ENCODE measurements at places on chromosomes 1 and 21.

DNA sequence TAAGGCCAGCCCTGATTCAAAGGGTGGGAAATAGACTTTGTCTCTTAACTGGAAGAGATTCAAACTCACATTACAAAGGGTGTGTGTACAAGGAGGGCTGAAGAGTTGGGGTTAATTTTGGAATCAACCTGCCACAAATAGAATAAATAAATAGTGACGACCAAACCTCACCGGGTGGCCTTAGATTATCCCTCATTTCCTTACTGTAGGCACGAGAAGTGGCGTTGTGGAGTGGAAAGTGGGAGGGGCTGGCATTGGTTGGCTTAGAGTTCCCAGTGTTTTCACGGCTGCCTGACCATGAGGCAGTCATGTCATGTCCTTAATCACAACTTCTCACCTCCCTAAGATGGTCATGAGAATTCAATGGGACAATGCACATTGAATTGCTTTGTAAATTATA, 21.3 kb upstream of the RUNX1 start:
- no peak for DNase-seq

DNA sequence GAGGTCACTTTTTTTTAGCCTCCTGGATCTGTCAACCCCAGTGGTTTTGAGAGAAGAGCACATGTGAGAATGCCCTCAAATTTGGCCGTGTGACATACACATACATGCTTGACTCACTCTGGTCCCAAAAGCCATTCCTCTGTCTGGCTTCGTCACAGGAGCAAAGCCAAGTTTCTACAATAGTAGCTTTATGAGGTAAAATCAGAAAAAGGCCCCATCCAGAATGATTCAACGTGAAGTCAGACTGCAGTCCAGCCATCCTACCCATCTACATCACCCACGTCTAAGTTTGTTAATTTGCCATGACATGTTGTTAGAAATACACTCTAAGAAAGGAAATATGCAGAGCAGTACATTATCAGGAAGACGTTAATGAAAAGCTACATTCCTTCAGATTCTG, 245.2 kb downstream of the SDCCAG8 start:
- no peak for DNase-seq

GRCh38 chr1:182608845-182609610, 4.8 kb upstream of the RGS16 start:
- no peak for DNase-seq

DNA sequence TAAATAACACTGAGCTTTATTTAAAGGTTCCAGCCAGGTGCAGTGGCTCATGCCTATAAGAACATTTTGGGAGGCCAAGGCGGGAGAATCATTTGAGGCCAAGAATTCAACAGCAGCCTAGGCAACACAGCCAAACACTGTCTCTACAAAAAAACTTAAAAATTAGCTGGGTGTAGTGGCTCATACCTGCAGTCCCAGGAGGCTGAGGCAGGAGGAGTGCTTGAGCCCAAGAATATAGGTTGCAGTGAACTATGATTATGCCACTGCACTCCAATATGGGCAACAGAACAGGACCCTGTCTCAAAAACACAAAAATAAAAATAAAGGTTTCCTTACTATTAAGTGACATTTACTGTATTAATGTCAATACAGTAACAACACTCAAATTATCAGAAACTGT, 2.1 kb downstream of the TAF12 start:
- DNase-seq, result peak; percentile 12

- no peak for DNase-seq
Measured at GRCh38 chr1:21756393-21757089, 26.4 kb downstream of the USP48 start.

GRCh38 chr1:206798384-206798996, 26.2 kb upstream of the IL10 start:
- DNase-seq, result no peak

Data from T-helper 9 cell (primary cell).